ENCODE measurements at places on chromosomes 6 and 20. TPM values are rescaled to one million over a fixed set of nuclear protein-coding genes. Genes with fewer than 3 reads are reported as not detected.

POLH gene
- total RNA-seq = 28.0 TPM

PRPF6 gene
- 63.7 TPM for total RNA-seq

RIPOR3 gene
- 0.33 TPM for total RNA-seq

CRIP3 gene
- total RNA-seq = 0.39 TPM

GPRC6A gene
- total RNA-seq = not detected

FOXA2 gene
- not detected for total RNA-seq

TMC2 gene
- not detected for total RNA-seq

SCRT2 gene
- not detected for total RNA-seq

COL19A1 gene
- 2.6 TPM for total RNA-seq

NMBR gene
- total RNA-seq = 0.07 TPM

NOL7 gene
- total RNA-seq = 31.8 TPM

CNBD2 gene
- total RNA-seq = 1.5 TPM

PSMB9 gene
- 13.4 TPM for total RNA-seq

TMEM217 gene
- 1.4 TPM for total RNA-seq

GPR31 gene
- total RNA-seq = not detected

CRISP3 gene
- not detected for total RNA-seq

SMLR1 gene
- total RNA-seq = not detected

METTL24 gene
- 0.52 TPM for total RNA-seq

PDSS2 gene
- total RNA-seq = 18.3 TPM

LTV1 gene
- 14.1 TPM for total RNA-seq

ZNF311 gene
- total RNA-seq = 0.99 TPM

ASIP gene
- total RNA-seq = not detected

PRRT1 gene
- total RNA-seq = 0.39 TPM

CASS4 gene
- 0.23 TPM for total RNA-seq

LAMP5 gene
- 0.69 TPM for total RNA-seq

BANF2 gene
- total RNA-seq = not detected

EBF4 gene
- total RNA-seq = 0.89 TPM

TMEM74B gene
- total RNA-seq = 0.13 TPM

NKAIN2 gene
- total RNA-seq = under 0.01 TPM

SAMD3 gene
- total RNA-seq = 9.3 TPM

EEF1A2 gene
- total RNA-seq = 3.5 TPM

TUBB2B gene
- total RNA-seq = 3.9 TPM

EEF1A1 gene
- total RNA-seq = 23,677 TPM

SLC16A10 gene
- not detected for total RNA-seq

MEP1A gene
- total RNA-seq = not detected

SLX4IP gene
- total RNA-seq = 3.6 TPM

AIF1 gene
- not detected for total RNA-seq

PLTP gene
- total RNA-seq = 75.1 TPM

ATP9A gene
- total RNA-seq = 55.8 TPM

GPR63 gene
- 0.20 TPM for total RNA-seq

OR11A1 gene
- total RNA-seq = not detected

CDK5RAP1 gene
- total RNA-seq = 16.4 TPM

SIRPD gene
- total RNA-seq = not detected

AVP gene
- total RNA-seq = not detected

SYTL3 gene
- total RNA-seq = 2.0 TPM

RAET1G gene
- 1.6 TPM for total RNA-seq

PBOV1 gene
- not detected for total RNA-seq

XKR7 gene
- not detected for total RNA-seq

IFNGR1 gene
- total RNA-seq = 63.1 TPM

CHRNA4 gene
- total RNA-seq = not detected

CST5 gene
- not detected for total RNA-seq

BACH2 gene
- 0.17 TPM for total RNA-seq

RIMS4 gene
- total RNA-seq = 1.3 TPM

DNAH8 gene
- total RNA-seq = not detected

CCR6 gene
- not detected for total RNA-seq

MICB gene
- total RNA-seq = 15.8 TPM

C6orf52 gene
- not detected for total RNA-seq

COL9A3 gene
- 0.39 TPM for total RNA-seq
